ENCODE measurements at places on chromosomes 5 and 9.

DNA sequence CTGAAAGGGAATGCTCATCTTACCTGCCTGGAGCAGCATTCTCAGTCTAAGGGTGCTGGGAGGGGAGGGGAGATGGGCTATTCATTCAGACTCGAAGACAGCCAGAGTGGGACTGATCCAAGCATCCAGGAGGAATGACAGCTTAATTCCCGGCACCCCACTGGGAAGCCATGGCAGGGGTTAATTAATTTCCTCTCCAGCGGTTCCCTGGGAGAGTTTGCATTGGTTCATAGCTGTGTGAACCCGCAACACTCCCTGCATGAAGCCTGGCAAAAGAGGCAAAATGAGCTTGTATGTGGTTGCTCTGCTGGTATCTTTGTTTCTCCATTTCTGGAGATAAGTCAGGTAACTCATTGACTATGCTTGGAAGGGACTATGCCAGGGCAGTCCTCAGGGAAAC lies 401.0 kb upstream of the SLC24A2 start:
- DNase-seq = no peak

DNA sequence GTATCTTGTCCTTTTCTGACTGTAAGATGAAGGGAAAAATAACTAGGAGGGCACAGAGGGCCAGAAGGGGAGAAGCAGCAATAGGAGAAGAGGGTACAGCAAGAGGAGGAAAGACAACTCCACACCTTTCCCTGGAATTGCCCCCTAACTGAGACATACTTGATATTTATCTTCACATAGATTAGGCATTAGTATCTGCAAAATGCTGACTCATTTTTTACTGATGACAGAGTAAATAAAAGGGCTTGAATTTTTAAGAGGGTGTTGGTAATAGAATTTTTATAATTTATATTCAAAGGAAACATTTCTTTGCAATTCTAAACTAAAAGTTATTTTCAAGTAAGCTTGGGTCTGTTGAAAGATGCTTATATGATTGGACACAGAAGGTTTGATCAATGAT lies 86.8 kb upstream of the PRRC1 start:
- no peak for DNase-seq

- DNase-seq = no peak
Measured at GRCh38 chr9:137825324-137825989, 52.1 kb upstream of the CACNA1B start.

GRCh38 chr9:120724757-120725400 lies 10.6 kb upstream of the MEGF9 start:
- DNase-seq = no peak

GRCh38 chr5:76038212-76038611 lies 45.0 kb upstream of the SV2C start:
- DNase-seq = no peak

- no peak for DNase-seq
Measured at GRCh38 chr5:155696362-155696761, 630.6 kb upstream of the SGCD start.

DNA sequence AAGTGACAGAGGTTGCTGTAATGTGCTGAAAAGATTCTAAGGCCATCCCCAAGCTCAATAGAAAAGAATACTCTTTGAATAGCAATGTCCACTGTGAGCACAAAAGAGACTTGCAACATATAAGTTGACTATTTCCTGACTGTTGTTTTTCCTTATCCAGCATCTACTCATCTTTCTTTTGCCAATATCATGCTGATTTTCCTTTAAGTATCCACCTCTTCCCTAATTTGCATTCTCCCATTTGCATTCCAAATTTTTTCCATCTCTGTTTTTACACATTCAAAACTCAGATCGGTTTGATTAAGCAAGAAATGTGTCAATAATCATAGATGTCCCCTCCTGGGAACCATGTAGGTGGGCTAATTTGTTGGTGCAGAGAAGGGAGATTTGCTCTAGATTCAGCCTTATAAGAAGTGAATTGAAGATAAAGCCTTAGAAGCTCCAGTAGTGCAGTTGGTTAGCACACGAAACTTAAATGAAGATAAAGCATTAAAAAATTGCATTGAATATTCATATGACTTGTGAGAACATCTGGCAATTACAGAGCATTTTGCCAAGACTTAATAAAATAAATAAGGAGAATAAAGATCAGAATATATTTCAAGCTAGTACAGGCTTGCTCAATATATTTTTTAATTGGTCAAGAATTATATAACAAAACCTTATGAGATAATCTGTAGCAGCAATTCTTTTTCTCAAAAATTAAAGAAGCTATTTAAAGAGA lies 267.6 kb downstream of the TMEM167A start:
- no peak for DNase-seq

DNA sequence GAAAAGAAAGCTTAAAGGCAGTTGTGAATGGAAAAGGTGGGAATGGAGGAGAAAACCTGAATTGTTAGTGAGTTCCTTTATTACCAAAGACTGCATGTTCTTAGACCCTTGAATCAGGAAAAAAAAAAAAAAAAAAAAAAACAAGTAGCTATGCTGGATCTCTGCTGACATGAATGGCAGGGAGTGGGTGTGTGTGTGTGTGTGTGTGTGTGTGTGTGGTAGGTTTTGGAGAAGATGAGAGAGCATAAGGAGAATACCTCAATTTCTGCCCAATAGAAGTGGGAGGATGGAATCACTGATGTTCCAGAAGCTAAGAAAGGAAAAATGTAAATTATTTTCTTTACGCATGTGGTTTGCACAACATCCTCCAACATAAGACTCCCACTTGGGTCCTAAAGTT lies 25.5 kb upstream of the NR4A3 start:
- DNase-seq = no peak

- DNase-seq = no peak
Measured at GRCh38 chr5:30867711-30868110, 325.8 kb upstream of the CDH6 start.

DNA sequence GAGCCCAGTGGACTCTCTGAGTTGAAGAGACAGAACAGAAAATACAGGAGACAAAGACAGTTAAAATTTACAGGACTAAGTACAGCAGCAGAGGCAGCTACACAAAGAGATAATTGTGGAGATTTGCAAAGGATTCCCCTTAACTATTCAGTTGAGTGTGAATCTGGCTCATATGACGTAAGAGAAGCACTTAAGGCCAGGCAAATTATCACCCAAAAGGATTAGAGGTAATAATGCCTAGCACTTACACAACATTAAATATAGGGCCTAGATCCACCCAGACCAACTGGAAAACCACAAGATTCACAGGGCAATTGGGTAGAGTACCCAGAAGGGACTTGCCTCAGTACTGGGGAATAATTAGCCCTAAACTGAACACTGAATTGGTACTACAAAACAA lies 41.3 kb downstream of the ADAMTS6 start:
- peak; percentile 64 for DNase-seq

GRCh38 chr5:50301756-50302155 lies 139.3 kb downstream of the EMB start:
- DNase-seq = no peak

- no peak for DNase-seq
Measured at GRCh38 chr5:152437866-152438265, 32.8 kb upstream of the NMUR2 start.

DNA sequence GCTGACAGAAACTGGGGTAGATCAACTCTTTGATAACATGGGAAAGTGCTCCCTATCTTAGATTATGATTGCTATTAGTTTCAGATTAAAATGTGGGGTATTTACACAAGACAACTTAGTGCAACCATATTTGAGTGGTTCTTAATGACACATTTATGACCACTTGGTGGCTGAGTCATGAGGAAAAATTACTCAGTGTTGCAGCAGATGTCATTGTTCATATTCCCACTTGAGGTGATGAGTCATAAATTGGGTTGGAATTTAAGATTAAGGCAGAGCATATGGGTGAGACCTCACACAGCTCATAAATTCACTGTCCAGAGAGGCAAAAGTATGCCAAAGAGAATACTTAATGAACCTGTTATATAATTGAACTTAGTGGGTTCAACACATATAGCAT lies 408.3 kb downstream of the DMRT2 start:
- DNase-seq = no peak

Data from islet precursor cell (in vitro differentiated cells).